ENCODE measurements at places on chromosomes 6 and 20.

DNA sequence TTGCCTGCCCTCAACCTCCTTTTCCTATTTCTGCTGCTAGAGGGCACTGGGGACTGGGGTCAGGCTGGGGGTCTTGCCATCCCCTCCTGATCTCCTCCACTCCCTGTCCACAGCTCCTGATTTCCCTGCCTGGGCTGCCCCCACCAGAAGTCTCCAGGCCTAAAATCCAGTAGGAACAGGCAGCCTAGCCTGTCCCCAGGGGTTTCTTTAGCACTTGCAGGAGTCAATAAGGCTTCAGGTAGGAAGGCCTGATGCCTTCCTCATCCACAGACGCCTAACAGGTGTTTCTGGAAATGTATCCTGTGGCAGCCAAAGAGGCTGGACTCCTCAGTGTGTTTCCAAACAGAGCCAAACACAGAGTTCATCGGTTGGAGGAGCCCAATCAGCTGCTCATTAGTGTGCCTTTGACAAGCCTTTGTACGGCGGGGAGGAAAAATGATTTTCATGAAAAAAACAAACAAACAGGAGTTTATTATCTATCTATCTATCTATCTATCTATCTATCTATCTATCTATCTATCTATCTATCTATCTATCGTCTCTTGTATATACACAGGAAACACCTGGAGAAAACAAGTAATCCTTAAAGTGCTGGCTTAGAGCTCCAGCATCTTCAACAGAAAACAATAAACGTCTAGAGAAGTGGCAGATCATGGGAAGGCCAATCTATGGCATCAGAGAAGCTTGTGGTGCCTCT lies 3.7 kb upstream of the RAET1E start:
- no peak for DNase-seq

GRCh38 chr20:52268184-52268749 lies 76.7 kb upstream of the ZFP64 start:
- DNase-seq, result no peak

DNA sequence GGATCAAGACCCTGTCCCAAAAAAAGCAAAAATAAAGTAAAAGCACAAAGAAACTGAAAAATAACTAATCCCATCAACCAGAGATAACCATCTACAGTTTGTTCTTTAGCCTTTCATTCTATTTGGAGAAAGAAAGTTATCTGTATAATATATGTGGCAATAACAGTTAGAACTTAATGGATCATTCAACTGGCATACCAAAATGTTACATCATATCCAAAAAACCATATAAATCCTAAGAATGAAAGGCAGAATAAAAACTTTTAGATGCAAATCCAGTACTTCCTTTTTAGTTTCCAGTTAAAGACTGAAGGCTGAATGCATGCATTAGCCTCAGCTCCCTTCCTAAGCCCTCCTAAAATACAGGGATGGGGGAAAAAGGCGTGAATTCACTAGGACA lies 25.2 kb downstream of the ILRUN start:
- no peak for DNase-seq

- DNase-seq, result no peak
Measured at GRCh38 chr6:674956-675355, 18.0 kb downstream of the EXOC2 start.

- DNase-seq, result no peak
Measured at GRCh38 chr20:51511861-51512619, 30.5 kb downstream of the NFATC2 start.

GRCh38 chr20:11124849-11125505 lies 451.2 kb upstream of the JAG1 start:
- DNase-seq, result no peak

- no peak for DNase-seq
Measured at GRCh38 chr6:160112628-160113299, 8.9 kb upstream of the SLC22A1 start.

DNA sequence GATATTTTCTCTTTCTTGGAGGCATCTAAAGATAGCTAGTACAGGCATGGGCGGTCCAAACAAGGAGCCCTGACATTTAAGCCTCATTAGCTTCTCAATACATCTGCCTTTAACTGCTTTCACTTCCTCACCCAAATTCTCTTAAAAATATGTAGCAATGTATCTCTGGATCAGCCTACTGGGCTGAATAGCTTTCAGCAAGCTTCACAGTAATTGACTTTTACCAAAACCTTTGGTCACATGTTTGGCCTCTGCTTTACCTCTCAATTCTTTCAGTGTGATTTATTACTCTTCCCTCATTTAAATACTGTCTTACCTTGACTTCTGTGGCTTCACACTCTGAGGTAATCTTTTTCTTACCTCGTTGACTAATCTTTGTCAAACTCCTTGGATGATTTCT lies 1618.1 kb downstream of the GRIK2 start:
- no peak for DNase-seq

Measured in NCI-H345 (cell line).